Stimulated activated CD8-positive, alpha-beta memory T cell treated with anti-CD3 and anti-CD28 coated beads, Interleukin-4, amount 100 ng/mL, for 1 hour (primary cell): ENCODE measurements at places on chromosomes 7 and 10.

- DNase-seq: no peak
Observed at GRCh38 chr10:114638821-114639625, 19.1 kb downstream of the ABLIM1 start.

GRCh38 chr10:71697938-71698709, 21.5 kb downstream of the C10orf105 start:
- no peak for DNase-seq

DNA sequence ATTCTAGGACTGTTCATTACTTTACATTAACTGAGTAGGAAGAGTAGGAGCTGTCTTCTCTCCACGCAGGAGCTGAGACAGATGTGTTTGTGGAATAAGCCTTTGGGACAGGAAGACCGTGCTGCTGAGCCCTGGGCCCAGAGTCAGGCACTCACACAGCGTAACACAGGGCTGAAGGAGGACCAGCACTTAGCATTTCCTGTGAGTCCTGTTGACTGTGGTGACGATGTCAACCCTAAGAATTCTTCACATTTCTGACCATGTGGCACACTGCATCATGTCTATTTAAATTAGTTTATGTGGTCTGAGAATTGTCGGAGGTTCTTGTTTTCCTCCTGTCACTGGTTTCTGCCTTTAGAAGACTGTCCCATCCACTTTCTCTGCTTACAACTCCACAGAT, 117.2 kb downstream of the PIP4K2A start:
- DNase-seq: no peak

DNA sequence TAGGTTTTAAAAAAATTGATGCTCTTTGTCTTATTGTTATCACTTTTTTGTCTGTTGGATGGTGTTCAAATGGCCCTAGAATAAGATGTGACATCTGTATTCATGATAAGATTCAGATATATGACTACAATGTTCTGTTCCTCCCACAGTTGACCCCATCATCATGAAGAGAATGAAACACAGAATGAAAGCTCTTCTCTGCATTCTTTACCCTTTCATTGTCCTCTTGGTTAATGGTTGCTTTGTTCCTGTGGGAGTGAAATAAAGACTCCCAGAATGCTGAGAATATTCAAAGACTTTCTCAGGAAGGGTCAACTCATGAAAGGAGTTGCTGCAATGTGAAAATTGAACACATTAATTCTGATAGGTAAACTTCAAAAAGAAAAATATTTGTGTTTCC, 1015.8 kb downstream of the SORCS3 start:
- no peak for DNase-seq

DNA sequence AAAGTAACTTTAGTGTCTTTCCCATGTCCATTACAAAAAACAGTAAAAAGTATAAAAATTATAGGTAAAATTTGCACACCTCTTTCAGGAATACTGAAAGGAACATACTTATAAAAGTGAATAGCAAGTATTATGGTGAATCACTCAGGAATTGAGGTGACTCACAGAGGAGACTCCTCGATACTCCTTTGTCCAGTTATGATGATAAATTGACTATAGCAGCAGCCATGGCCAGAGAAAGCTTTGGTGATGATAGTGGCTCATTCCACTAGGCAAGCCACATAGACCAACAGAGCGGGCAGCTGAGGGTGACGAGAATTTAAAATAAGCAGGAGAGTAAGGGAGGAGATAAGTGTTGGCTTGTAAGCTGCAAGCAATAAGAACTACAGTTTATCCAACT, 1231.1 kb upstream of the CELF2 start:
- DNase-seq: no peak
